ENCODE measurements at places on chromosomes 6 and 20.

- DNase-seq = no peak
Measured at GRCh38 chr6:33077908-33078307, 2.1 kb downstream of the HLA-DPB1 start.

DNA sequence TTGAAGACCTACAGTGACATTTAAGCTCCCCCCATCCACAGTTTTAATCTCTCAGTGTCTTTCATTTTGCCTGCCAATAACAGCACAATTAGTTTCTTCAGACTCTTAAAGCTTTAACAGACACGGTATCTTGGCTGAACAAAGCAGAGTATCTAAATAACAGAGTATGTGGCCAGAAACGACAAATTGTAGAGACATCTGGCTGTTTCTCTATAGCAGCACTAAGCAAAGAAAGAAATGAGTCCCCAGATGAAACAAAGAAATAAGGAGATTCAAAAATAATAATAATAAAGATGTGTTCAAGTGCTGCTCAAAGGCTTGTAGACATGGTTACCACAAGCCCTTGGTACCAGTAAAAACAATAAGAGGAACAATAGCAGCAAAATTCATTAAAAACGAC is 97.8 kb upstream of the HDAC2 start:
- DNase-seq = no peak

DNA sequence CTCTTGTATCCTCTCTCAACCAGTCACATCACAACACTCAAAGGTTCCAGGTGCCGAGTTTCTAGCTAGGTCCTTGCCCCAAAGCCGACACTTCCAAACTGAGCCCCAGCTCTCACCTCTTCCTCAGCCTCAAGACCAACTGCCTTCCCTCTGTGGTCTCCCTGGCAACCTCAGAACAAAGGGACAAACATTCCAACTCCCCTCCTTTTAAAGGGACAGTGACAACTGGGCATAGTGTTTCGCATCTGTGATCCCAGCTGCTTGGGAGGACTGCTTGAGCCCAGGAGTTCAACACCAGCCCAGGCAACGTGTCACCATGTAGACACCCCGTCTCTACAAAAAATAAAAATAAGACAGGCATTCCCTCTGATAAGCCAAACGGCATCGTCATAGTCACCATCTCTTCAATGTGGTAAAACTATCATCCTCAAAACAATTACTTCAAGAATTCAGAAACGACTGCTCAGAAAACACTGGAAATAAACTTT is 11.3 kb downstream of the DIDO1 start:
- no peak for DNase-seq

- DNase-seq = no peak
Measured at GRCh38 chr6:155444952-155445903, 10.4 kb downstream of the NOX3 start.

DNA sequence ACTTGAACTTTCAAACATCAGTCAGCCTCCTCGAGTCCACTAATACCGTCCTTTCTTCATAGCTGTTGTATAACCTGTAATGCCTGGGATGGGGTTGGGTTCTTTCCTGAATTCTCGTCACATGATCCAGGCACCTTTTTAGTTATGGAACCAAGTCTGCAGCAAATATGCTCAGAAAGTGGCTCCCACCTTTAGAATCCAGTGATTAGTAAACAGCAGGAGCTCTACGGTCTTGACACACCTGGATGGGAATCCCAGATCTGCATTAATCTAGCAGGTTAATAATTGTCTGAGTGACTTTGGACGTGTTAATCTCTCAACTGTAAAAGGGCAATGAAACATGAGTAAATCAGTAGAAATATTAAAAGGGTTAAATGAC is 729 bp upstream of the ZHX3 start:
- DNase-seq = no peak
